Iris pigment epithelial cell (primary cell): ENCODE measurements at places on chromosomes 5 and 9.

DNA sequence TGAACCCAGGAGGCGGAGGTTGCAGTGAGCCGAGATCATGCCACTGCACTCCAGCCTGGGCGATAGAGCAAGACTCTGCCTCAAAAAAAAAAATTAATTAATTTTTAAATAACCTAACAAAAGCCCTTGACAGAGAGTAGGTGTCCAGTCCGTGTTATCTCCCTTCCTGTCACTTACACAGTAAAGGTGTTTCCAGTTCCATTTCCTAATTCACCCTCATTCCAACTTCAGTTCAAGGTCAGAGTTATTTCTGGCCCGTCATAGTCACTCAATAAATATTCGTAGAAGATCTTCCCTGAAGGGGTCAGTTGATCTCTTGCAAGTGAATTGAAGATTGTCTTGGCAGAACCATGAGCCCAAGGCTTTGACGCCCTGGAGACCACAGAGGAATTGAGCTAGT is 16.4 kb upstream of the ERGIC1 start:
- DNase-seq: no peak

- peak; percentile 79 for DNase-seq
Observed at GRCh38 chr5:149886692-149887470, 57.7 kb downstream of the PDE6A start.

- DNase-seq: peak; percentile 54
Observed at GRCh38 chr9:114652776-114653555, 4.6 kb downstream of the TEX53 start.

GRCh38 chr5:96048763-96049162 is 87.1 kb upstream of the ELL2 start:
- no peak for DNase-seq

DNA sequence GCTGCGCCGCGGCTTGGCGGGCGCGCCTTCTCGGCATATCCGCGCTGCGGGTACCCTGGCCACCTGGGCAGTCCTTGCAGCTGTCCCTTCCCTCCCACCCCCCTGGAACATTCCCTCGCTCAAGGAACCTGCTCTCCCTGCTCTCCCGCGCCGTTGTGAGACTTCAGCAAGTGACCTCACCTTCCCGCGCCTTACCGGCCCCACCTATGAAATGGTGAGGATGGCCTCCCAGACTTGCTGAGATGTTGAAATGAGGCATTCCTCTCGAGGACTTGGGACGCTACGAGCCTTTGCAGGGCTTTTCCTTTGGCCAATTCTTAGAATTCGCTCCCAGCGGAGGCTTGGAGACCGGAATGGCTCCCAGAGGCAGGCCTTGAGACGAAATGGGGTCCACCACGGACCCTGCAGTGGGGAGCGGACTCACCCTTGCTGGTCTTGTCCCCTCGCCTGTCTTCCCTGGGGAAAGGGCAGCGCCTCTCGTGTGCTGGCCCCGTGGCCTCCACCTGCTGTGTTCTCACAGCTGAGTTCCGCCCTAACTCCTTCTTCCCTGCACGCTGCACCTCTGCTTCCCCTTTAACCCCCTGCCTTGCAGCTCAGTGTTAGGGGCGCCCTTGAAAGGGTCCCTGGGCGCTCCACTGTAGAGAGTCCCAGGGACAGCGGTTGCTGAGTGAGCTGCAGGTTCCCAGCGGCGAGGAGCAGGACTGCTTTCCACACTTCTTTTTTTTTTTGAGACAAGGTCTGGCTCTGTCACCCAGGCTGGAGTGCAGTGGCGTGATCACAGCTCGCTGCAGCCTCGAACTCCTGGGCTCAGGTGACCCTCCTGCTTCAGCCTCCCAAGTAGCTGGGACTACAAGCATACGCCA is 907 bp downstream of the HMCN2 start:
- no peak for DNase-seq

DNA sequence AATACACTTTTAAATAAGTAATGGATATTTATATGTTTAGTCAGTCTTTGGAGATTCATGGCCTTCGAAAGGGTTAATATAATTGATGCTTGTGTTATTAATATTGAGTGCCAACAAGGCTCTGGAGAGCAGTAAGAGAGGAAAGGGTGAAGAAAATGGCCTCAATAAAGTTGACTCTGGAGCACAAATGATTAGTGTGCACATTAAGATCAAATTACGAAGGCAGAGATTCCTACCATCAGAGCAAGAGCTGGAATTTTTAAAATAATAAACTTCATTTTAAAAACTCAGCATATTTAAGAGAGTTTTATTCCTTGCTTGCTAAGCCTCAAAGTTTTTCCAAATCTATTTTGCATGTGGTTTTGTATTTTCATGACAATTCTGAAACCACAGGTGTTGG is 14.8 kb downstream of the SLC44A1 start:
- DNase-seq: no peak

- no peak for DNase-seq
Observed at GRCh38 chr5:88401686-88402085, 133.0 kb upstream of the TMEM161B start.

DNA sequence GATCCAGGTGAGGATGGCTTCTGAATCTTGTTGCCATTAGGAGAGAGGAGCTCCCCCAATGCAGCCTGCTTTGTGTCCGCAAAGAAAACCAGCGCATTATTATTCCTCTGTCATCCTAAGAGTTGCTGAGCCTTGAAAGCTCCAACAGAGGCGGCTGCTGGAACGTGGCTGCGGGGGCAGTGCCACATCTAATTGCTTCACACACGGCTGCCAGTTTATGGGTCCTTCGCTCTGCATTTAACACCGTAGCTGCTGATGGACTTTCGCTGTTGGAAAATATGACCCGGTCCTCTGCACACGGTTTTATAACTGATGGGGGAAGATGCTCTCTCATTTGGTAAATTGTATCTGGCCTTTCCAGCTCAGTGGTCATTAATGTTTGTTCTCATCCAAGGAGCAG is 38.0 kb downstream of the ZNF622 start:
- DNase-seq: no peak

DNA sequence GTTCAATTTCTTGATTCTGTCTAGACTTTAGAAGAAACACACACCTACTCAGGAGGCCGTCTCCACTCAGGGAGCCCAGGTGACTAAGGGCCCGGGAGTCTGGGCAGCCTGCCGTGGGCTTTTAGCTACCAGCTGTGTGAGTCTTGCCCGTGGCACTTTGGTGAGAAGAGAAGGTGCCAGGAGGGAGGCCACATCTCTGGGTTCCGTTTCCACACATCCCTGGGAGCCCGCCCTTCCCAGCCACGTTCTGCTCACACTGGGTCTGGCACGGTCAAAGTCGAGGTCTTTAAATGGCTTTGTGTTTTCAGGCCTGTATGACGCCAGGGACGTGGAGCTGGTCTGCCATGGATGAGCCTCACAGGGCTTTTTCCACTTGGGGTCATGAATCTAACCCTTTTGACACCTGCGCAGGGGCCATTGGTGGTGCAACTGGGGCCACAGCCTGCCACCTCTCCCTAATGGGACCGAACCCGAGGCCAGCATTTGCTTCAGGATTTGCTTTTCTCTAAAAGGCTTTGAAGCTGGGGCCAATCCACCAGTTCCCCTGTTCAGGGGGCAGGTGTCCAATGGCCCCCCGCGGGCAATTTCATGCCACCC is 17.2 kb upstream of the FCN2 start:
- DNase-seq: no peak

DNA sequence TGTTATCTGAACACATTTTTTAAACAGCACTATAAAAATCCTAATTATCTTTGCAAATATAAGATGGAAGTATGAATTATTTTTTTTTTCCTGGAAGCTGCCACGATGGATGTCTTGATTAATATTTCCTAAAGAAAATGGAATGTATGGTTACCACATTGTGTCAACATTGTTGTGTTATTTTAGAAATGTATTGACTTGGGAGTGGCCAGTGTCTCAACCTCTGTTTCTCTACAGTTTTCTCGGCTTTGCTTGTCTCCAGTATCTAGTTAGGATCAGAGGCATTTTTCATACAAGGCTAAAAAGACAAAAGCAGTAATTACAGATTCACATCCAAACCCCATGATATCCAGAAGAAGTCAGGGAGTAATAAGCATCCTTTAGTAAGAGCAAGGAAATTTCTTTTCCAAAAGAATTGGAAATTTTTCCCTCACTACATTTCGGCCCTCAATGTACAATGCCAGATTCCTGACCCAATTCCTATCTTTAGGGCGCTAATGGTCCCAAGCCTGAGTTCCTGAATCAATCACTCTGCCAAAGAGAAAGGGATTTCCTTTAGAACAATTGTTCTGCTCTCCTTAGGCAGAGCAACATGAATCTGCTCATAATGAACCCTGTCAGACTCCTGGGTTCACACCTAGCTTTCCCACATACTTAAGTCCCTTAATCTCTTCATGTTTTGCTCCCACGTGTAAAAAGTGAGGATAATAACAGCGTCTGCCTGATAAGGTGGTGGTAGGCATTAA is 111.7 kb downstream of the EDIL3 start:
- peak; percentile 41 for DNase-seq

- DNase-seq: no peak
Observed at GRCh38 chr5:137792303-137792702, 38.1 kb upstream of the HNRNPA0 start.

- DNase-seq: no peak
Observed at GRCh38 chr5:180691046-180691445, 41.6 kb upstream of the FLT4 start.

- no peak for DNase-seq
Observed at GRCh38 chr9:257957-258356, 43.3 kb downstream of the DOCK8 start.

DNA sequence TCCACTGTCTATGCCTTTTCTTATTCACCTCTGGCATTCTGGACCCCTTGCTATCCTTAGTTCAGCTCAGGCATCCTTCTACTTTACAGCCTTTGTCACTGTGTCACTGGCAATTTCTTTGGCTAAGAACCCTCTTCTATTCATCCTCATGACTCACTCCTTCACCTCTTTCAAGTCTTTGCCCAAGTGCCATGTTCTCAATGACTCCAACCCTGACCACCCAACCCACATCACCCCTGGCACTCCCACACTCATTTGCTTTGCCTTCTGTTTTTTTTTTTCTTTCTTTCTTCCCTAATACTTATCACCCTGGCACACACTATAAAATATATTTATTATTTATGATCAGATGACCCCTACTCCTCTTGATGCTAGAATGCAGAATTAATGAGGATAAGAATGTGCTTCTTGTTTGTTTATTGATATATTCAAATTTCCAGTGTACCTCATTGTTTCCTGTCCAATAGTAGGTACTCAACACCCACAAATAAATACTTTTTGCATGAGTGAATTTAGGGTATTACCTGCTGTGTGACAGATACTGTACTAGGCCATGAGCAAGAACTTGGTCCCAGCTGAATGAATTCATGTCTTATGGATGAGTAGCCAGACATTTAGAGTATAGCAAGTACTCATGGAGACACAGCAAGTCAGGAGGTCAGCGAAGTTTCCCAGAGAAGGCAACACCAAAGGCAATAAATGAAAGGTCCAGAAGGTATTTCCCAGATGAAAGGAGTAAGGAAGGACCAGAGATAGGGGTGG is 236.1 kb downstream of the PAPPA start:
- no peak for DNase-seq

DNA sequence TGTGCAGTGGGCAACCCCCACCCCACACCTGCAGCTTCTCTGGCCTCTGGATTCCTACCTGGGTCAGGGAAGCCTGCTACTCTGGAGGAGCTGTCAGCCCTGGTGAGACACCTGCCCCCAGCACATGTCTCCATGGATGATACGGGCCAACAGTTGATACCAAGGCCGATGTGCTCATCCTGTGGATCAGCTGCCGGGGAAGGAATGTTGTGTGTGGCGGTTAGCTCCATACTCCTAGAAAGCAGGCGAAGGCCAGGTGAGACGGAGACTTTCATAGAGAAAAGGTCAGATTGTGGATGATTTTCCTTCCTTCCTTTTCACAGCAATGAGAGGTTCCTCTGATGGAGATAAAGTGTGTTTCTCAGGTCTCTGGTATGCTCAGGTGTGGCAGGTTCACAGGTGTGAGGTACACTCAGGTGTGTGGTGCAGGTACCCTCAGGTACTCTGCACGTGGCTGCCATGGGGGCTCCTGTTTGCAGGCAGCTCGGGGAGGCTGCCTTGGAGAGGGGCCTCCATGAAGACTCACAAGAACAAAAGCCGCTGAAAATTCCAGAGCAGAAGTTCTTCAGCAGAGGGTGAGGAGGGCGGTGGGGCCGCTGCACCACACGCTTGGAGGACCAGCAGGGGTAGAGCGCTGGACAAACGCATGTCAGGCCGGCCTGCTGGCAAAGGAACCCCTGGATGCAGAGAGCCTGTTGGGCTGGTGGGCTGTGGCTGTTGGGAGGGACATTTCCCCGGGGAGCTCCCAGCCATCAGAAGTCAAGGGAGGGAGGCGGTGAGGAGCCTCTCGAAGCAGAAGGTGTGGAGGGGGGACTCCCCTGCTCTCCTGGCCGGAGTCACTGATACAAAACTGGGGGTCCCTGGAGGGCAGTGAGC is 5.1 kb upstream of the AHRR start:
- no peak for DNase-seq

- no peak for DNase-seq
Observed at GRCh38 chr9:135103931-135104639, 16.6 kb downstream of the OLFM1 start.

DNA sequence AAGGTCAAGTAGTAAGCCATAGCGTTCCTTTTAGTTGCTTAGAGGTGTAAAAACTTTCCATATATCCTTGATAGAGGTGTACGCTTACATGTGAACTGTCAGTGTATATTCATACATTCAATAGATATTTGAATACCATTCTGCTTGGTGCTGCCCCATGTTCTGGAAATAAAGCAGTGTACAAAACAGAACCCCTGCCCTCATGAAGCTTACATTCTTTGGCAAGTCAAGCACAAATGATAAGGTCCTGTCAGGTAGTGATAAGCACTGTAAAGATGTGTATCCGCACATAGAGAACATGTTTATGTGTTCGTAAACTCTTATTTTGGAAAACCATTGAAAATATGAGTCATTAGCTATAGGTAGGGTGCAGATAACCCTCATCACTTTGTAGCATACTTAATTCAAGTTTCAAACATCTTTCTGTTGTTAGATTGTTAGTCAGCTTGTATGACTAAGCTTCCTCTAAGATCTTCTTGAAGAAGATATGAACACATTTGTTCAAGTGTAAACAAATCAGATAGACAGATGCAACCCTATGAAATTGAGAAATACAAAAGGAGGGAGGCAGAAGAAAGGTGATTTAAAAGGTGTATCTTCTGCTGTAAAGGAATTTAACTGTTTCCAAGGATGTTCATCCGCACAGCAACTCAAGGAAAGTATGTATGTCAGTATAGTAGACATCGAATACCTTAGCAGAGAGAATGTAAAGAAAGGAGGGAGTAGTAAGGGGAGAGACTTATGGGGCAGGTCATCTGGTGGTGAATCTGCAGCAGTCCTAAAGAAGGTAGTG is 1.6 kb downstream of the GTF3C4 start:
- peak; percentile 60 for DNase-seq

- no peak for DNase-seq
Observed at GRCh38 chr5:148297731-148298130, 14.5 kb upstream of the SPINK7 start.

- DNase-seq: no peak
Observed at GRCh38 chr9:96883922-96884321, 29.6 kb upstream of the ZNF782 start.

- DNase-seq: peak; percentile 90
Observed at GRCh38 chr9:105444130-105444529, 3.7 kb upstream of the FSD1L start.

GRCh38 chr5:136424835-136425584 is 59.7 kb upstream of the TRPC7 start:
- peak; percentile 46 for DNase-seq

GRCh38 chr9:34675048-34675714 is 12.7 kb upstream of the CCL27 start:
- peak; percentile 67 for DNase-seq

GRCh38 chr9:37936965-37937364 is 33.0 kb upstream of the SLC25A51 start:
- DNase-seq: peak; percentile 92

GRCh38 chr5:145385276-145385675 is 449.9 kb downstream of the PRELID2 start:
- no peak for DNase-seq

- peak; percentile 72 for DNase-seq
Observed at GRCh38 chr9:10250219-10250618, 362.6 kb downstream of the PTPRD start.
